ENCODE measurements at places on chromosomes 1 and 21.
A peak's percentile ranks its signal among the peaks of the same experiment; 100 is the strongest.

DNA sequence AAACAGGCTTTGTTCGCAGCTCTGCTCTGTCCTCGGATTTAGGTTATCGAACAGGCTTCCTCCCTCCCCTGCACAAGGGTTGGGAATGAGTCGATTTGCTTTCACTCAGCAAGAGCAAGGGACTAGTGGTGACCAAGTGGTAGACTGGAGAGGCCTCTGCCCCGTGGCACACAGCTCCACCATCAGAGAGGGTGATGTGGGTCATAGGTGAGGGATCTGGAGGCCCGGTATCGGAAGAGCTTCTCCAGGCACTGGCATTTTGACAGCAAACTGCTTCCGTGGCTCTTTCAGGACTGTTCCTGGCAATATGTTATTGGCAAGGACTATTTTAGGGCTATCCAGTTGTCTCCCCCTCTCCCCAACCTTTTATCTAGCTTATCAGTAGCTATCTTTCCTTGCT is 3.1 kb upstream of the ELF3 start:
- no peak for DNase-seq

- peak; percentile 97 for DNase-seq
Observed at GRCh38 chr1:62325681-62326080, 6.4 kb upstream of the KANK4 start.

- DNase-seq = no peak
Observed at GRCh38 chr1:11725616-11726015, 10.3 kb upstream of the AGTRAP start.

DNA sequence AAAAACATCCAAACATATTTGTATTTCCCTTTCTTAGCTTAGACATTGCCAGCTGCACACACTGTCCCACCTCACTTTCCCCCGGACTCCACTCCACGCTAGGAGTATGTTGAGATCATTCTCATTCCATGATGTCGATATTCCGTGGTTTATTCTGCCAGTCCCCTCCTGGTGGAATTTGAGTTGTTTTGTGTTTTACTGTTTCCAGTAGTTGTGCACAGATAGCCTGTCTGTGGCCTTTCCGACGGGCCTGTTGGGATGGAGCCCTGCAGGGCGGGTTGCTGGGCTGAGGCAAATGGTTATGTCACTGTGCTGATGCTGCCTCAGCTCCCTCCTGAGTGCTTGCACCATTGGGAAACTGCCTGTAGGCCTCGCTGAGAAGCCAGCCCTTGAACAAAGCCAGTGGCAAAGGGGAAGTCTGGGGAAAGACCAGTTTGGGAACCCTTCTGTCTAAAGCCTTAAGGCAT is 12.8 kb downstream of the TRAPPC10 start:
- peak; percentile 87 for DNase-seq

- no peak for DNase-seq
Observed at GRCh38 chr1:203381151-203381751, 30.3 kb upstream of the FMOD start.

DNA sequence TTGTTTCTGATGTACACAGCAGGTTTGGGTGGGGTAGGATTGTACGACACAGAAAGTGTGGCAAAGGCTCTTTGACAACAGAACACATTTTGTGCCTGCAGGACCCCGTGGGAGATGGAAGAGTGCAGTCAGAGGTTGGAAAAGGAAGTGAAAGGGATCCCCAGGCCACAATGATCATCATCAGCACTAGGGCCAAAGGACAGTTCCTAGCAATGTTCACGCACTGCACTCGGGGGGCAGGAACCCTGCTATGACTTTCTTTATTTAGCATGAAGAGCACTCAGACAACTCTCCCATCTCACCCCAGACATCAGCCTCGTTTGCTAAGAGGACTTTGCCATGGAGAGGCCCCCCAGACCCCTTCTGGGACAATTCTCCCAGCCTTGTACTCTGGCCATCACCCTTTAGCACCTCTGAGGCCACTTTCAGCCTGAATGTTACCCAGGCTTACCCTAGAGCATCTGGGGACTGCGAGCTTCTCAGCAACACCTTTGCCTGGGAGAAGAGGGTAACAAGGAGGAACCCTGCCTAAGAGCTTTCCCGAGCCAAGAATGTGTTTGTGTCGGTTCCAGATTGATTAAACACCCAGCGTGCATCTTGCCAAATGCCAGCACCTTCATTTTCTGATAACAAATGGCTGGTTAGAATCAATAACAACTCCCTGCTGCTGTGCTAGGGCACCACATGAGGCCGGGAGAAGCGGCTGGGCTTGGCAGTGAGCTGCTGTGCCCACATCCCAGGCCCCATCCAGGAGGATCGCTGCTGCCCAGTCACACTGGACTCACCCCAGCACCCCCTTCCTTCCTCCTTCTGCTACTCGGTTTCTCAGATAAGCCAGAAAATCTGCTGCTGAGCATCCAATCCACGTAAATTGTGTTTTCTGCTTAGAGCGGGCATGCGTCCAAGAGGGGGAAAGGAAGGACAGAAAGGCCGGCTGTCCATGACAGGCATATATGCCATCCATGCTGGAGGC is 633.1 kb downstream of the AJAP1 start:
- DNase-seq = no peak

DNA sequence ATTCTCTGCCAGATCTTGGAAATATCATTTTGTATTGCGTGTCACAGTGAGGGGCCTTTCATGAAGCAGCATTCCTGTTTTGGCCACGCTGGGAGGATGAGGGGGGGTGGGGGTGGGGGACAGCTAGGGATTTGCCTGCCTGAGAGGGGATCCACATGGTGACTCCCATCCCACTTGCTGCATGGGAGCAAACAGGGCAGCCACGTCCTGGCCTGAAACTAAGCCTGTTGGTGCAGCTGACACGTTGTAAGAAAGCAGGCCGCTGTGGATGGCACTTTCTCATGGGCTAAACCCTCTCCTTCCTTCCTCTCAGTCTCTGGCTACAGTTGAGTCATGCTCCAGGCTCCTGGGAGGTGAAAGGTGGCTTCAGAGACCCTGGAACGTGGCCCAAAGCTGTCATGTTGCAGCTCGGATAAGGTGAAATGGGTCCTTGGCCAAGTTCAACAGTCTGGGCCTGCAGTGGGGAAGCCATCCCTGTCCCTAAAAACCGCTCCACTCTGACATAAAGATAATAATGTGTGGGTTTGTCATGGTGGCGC is 346.7 kb upstream of the VAMP3 start:
- DNase-seq = no peak

DNA sequence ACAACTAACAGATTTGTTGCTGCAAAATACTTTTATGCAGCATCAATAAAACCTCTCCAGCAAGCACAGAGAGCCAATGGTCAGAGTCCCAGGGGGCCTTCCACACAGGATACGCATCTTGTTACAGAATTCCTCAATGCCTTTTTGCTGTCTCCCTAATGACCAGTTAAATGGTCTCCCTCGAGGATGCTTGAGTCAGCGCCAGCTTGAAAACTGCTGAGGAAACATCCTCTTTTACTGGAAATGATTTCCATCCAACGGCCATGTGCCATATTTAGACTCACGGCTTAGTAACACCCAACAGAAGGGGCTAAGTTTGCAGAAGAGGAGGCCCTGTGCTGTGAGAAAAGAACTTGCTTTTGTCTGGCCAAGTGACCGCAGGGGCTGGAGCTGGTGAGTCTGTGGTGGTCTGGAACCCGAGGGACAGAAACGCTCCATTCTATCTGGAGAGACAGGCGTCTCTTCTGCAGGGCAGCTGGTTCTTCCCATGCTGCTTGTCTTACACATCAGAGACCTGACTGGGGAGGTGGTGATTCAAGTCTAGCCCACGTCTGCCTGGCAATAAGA is 496.4 kb downstream of the SETD4 start:
- DNase-seq = peak; percentile 94

DNA sequence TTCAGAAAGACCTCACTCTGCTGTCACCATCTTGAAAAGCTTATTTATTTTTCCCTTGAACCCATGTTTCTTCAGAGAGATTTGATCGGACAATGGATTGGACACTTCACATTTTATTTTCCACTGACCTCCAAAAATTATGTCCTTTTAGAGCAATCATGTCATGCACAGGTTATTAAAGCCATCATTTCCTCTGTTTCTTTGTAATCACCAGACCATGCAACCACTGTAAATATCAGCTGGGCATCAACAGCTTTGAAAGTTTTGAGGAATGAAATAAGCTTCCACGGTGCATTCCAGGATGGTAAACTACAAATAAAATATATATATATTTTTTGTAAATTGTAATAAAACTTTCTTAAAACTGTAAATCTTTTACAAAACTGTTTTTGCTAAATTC is 144.1 kb upstream of the ADAMTS5 start:
- no peak for DNase-seq

DNA sequence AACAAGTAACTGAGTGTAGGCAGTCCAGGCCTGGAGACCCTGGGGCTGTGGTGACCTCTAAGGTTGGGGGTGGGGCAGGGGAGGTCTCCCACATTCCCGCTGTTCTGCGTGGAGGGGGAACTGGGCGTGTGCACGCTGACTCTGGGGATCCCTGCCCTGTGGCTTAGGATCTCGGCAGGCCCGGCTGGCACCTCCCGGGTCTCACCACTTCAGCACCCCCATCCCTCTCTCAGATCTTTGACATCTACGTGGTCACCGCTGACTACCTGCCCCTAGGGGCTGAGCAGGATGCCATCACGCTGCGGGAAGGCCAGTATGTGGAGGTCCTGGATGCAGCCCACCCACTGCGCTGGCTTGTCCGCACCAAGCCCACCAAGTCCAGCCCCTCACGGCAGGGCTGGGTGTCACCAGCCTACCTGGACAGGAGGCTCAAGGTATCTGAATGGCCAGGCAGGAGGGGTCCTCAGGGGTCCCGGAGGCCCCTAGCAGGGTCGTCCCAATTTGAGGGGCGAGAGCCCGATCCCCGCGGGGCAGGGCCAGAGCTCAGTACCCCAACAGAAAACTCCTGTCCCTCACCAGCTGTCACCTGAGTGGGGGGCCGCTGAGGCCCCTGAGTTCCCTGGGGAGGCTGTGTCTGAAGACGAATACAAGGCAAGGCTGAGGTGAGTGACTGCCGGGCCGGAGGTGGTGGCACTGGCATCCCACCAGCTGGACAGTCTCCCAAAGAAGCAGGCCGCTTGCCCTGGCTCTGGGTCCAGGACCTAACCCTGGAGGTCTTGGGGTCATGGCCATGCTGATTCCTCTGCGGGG is 68.7 kb downstream of the TRIM11 start:
- DNase-seq = no peak

GRCh38 chr1:54456361-54456760 is 50.2 kb upstream of the SSBP3 start:
- no peak for DNase-seq

DNA sequence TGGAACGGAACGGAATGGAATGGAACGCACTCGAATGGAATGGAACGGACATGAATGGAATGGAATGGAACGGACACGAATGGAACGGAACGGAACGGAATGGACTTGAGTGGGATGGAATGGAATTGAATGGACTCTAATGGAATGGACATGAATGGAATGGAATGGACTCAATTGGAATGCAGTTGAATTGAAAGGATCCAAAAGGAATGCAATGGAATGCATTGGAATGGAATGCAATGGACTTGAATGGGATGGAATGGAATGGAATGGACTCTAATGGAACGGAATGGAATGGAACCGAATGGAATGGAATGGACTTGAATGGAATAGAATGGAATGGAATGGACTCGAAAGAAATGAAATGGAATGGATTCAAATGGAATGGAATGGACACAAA is 102.4 kb upstream of the OR4F16 start:
- DNase-seq = no peak

DNA sequence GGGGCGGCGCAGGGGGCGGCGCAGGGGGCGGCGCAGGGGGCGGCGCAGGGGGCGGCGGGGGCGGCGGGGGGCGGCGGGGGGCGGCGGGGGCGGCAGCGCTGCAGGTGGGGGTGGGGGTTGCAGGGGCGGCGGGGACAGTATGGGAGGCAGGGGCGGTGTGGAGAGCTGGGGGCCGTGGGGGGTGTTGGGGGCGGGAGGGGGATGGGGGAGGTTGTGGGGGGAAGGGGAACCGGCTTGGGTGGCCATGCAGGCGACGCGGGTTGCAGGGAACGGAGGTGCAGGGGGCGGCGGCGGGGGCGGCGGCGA is 13.0 kb upstream of the SLC19A1 start:
- DNase-seq = no peak

- DNase-seq = no peak
Observed at GRCh38 chr21:45022736-45023135, 51.6 kb upstream of the ADARB1 start.

- peak; percentile 73 for DNase-seq
Observed at GRCh38 chr21:34915364-34915841, 133.7 kb downstream of the RUNX1 start.

- DNase-seq = no peak
Observed at GRCh38 chr1:234488054-234489006, 9.4 kb upstream of the TARBP1 start.

- peak; percentile 85 for DNase-seq
Observed at GRCh38 chr1:84379138-84379916, 19.0 kb upstream of the DNASE2B start.

- DNase-seq = no peak
Observed at GRCh38 chr1:3474016-3474415, 19.6 kb downstream of the ARHGEF16 start.

GRCh38 chr21:38709876-38710275 is 95.9 kb upstream of the ETS2 start:
- no peak for DNase-seq

DNA sequence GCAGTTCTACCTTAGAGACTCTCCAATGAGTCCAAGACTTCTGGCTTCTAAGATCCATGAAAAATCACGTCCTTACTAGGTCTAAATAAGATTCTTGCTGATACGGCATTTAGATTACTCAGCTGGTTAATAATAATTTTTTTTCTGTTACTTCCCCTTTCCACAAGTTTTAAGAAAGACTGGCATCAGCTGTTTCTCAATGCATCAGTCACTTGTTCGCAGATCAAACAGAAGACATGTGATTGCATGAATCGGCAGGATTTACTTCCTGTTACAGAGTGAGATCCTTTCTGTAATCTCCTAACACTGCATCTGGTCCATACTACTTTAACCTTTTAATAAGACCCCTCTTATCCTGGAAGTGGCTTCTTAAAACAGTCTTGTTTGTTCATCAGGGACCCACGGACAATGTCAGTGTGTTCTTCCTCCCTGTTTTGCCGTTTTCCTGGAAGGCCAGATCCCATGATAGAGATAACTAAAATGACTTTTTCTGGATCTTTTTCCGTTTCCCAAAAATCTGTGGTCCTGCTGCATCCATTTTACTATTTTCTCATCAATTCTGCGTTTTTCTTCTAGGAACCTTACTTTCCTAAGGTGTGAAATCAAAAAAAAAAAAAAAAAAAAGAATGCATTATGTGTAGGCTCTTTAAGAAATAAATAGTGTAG is 6.1 kb downstream of the NPL start:
- DNase-seq = no peak

- no peak for DNase-seq
Observed at GRCh38 chr21:46155514-46156377, at the start of gene FTCD. TSS of gene FTCD (minus strand) at chr21:46155579. CDS start at chr21:46155523, 56 bp downstream.

GRCh38 chr1:67748630-67749029 is 63.6 kb downstream of the GADD45A start:
- DNase-seq = peak; percentile 79

DNA sequence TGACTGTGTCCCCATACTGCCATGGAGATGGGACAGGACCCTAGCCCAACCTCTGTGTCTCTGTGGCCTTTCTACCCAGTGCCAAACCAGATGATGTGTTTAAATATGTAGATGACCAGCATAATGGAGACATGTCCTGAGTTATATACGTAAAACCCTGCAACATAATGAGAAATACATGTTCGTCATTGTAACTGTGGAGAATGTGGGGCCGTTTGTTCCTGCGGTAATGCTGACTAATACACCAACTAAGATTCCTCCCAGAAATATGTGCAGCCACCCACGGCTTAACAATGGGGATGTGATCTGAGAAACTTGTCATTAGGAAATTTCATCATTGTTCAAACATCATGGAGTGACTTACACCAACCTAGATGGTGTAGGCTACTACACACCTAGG is 71.7 kb upstream of the SIM2 start:
- DNase-seq = peak; percentile 77

All from GM23248 (cell line).